ENCODE measurements at places on chromosomes 6 and 20.

GRCh38 chr6:89605861-89606260 lies 32.7 kb downstream of the LYRM2 start:
- DNase-seq: no peak

- DNase-seq: no peak
These were observed 18.7 kb upstream of the PXDC1 start for GRCh38 chr6:3770023-3770720.

- no peak for DNase-seq
These were observed 27.8 kb upstream of the F13A1 start for GRCh38 chr6:6348256-6348655.

DNA sequence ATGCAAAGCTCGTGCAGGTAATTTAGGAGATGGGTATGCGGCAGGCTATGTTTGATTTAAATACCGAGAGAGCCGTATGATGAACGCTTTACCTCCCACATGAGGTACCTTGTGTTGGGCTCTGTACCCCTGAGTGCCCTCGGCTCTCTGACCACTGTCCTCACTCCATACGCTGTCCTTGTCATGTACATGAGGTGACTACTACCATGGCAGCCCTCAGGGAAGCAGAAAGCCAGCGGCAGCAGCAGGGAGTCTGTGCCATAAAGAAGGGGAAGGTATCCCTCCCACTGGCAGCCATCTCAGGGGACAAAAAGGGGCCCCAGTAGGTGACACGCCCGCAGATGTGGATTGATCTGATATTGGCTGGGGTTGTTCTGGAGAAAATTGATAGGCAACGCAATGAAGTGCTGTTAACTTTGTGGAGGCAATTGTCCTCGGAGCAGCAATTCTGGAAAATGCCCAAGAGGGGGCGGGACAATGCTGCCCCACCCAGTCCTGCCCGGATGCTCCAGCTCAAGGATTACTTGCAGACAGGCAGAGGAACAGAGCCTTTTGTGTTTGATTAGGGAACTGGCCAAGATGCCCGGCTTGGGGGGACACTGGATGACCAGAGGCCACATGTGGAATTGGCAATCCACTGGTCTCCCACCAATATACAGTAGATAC lies 38.0 kb upstream of the HSF2 start:
- no peak for DNase-seq

- DNase-seq: no peak
These were observed 54.7 kb downstream of the YTHDF1 start for GRCh38 chr20:63161176-63161651.

DNA sequence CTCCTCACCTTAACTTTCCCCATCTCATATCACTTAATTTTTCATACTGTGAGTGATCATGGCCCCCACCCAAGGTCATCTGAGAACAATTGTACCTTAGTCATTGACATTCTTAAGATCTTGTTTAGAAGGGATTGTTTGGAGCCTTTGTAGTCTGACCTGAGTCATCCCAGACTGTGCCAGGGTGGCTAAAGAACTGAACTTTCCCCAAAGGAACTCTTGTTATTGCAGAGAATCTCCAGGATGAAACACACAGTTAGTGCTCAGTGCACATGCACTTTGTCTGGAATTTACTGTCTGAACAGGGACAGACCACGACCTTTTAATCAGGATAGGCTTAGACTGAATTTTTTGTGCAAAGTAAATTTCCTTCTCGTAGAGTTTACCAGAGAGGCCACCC lies 112.6 kb upstream of the CCN2 start:
- no peak for DNase-seq

GRCh38 chr6:17836293-17836692 lies 129.6 kb upstream of the NUP153 start:
- no peak for DNase-seq

DNA sequence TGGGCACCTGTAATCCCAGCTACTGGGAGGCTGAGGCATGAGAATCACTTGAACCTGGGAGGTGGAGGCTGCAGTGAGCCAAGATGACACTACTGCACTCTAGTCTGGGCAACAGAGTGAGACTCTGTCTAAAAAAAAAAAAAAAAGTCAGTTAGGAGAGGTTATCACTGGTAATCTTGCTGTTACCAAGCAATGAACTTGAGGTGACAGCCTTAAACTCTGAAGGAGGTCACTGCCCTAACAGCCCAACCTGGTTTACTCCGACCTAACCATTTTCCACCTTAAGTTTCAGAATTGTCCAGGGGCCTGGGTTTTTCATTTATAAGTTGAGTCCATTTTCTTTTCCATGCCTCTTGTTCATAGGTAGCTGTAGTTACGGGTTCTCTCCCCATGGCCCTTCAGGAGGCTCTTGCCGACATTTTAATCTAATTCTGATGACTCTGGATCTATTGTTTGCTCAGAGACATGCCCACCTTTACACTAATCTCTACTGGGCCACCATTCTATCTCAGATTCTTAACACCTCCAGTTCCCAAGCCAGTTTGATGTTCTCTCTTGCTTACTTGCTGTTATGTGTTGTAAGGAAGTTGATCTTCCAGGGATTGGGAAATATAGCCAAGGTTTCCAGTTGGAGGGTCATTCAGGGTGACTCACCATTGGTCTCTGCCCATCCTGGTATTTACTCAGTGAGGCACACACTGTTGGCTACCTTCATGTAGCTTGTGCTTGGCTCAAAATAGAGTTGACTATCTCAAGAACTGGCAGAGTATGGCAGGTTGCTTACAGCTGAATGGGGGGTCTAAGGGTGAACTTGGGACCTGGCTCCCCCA lies 29.1 kb downstream of the SHLD1 start:
- DNase-seq: no peak

DNA sequence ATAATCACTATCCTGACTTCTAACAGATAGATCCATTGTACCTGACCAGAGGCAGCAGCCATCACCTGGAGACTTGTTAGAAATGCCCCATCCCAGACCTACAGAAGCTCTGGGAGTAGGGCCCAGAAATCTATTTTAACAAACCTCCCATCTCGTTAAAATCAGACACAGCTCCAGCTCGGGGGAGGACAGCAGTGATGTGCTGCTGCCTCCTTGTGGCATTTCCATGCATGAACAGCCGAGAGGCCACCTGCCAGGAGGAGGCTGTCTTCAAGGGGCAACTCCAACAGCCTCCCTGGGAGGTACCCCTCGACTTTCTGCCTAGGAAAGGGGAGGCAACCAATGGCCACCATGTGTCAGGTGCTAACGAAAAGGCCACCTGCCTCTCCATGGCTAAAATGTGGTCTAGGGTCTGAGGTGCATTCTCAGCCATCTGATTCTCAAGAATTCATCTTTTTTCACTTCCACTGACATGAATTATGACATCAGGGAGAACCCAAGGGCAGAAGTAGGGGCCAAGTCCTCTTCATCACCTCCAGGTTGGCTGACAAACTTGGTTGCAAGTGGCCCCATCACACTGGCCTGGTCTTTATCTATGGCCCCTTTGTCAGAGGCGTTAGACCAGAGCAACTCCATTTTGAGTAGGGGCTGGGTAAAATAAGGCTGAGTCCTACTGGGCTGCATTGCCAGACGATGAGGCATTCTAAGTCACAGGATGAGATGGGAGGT lies 12.2 kb upstream of the KCNK15 start:
- DNase-seq: no peak

- no peak for DNase-seq
These were observed 16.9 kb upstream of the PBOV1 start for GRCh38 chr6:138235205-138235604.

- no peak for DNase-seq
These were observed 52.8 kb downstream of the SNRNP48 start for GRCh38 chr6:7642791-7643190.

- DNase-seq: no peak
These were observed 333.5 kb downstream of the QKI start for GRCh38 chr6:163748036-163748435.

DNA sequence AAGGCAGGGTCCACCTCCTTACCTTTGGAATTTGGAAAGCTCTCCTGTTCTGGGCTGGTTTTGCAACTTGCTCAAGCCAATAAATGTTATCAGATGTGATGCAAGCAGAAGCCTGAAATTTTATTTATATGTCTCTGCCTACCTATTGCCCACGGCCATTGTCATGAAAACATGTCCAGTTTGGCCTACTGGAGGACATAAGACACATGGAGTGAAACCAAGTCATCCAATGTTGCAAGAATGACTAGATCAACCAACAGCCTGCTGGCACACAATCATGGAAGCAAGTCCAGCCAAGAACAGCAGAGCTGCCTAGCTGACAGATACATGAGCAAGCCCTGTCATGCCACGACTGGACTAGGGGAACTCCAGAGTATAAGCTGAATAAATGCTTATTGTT lies 56.7 kb upstream of the IRAK1BP1 start:
- DNase-seq: no peak

- no peak for DNase-seq
These were observed 626.5 kb upstream of the NRSN1 start for GRCh38 chr6:23499549-23499948.

- no peak for DNase-seq
These were observed 22.1 kb downstream of the DAAM2 start for GRCh38 chr6:39814236-39814635.

GRCh38 chr6:112177092-112177491 lies 77.3 kb downstream of the LAMA4 start:
- DNase-seq: no peak

DNA sequence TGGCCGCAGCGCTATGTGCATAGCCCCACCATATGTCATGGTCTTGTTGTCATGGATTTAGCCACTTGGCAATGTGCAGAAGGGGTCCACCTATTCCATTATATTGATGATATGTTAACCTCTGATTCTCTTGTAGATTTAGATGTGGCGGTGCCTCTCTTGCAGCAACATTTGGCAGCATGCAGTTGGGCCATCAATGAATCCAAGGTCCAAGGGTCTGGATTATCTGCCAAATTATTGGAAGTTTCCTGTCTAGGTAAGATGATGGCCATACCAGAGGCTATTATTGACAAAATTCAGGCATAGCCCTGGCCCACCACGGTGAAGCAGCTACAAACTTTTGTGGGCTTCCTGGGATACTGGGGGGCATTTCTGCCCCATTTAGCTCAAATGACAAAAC lies 31.4 kb downstream of the HDDC2 start:
- DNase-seq: no peak

DNA sequence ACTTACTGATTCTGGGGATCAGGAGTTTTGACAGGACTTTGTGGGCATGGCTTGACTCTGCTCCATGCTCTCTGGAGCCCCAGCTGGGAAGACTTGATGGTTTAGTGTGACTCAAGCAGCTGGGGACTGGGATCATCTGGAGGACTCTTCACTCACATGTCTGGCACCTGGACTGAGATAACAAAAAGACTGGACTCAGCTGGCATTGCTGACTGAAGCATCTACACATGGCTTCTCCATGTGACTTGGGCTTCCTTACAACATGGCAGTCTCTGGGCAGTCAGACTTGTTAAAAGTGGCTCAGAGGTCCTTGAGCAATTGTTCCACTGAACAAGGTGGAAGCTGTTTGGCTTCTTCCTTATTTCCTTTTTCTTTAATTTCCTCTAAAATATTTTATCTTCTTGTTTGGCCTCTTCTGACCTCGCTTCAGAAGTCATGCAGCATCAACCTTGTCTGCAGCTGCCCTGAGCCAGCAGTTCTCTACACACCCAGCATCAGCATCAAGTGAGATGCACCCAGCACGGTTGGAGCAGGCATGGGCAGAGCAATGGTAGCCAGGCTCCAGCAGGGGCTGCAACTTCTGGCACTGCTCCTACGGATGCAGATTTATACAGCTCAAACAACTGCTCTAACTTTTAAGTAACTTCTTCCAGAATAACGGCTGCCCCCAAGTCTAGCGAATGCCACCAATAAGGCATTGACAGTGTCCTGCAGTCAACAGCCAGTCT lies 5.6 kb upstream of the HM13 start:
- DNase-seq: no peak

GRCh38 chr6:43801495-43802181 lies 31.6 kb downstream of the VEGFA start:
- DNase-seq: no peak

DNA sequence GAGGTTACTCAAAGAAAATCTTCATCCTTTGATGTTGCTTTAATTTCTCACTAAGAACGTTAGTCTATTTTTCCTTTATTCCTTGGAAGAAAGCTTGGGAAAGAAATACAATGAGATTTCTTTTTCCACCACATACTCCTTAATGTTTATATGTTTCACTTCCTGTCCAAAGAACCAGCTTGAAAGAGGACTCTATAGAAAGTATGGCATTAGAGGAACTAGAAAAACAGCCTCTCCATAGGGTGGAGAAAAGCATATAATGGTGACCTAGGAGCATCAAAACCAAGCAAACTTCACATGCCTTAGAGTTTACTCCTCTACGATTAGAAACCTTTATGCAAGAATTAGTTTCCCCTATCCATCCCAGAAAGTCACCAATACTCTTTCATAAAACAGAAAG lies 131.1 kb downstream of the OPRM1 start:
- DNase-seq: no peak

DNA sequence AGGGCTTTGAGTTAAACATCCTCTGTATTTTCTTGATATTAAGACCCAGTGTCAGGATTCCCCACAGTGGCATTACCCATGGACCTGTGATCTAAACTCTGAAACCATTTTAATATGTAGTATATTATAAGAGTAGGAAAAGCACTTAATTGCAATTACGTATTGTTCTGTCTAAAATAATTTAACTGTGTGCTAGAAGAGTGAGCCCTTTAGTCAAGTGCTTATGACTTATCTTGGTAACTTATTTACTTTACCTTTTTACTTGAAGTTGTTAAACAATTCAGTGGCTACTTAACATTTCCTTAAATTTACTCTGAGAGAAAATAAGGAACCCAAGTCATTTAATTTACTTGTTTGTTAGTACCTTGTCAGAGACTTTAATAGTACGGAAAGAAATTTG lies 173.6 kb downstream of the CDKAL1 start:
- no peak for DNase-seq

GRCh38 chr6:38686270-38687042 lies 16.5 kb downstream of the GLO1 start:
- no peak for DNase-seq

GRCh38 chr20:51541189-51542032 lies 1.1 kb downstream of the NFATC2 start:
- DNase-seq: peak; percentile 89

DNA sequence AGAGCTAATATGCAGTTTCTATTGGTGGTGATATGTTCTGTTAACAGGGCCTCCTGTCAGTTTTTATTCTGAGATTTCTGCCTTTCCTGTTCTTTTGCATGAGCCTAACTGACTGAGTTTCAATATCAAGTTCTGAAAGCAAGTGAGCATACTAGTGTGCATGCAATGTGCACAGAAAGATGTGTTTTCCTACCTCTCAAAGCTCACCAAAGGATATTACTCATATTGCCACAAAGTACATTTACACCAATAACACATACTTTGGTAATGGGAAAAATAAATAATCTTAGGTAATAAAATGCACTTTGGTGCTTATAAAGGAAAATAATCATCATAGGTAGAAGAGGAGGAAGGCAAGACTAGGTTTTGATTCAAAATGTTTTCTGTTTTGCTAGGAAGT lies 195.0 kb downstream of the KHDC1L start:
- no peak for DNase-seq
